ENCODE measurements at places on chromosomes 3 and 15.

GRCh38 chr3:28978092-28978491 lies 302.8 kb upstream of the RBMS3 start:
- no peak for DNase-seq

- no peak for DNase-seq
These were observed 755.8 kb downstream of the ROBO1 start for GRCh38 chr3:79011821-79012529.

GRCh38 chr3:54988838-54989630 lies 61.2 kb upstream of the LRTM1 start:
- no peak for DNase-seq

GRCh38 chr3:445960-446359 lies 249.4 kb downstream of the CHL1 start:
- no peak for DNase-seq

- DNase-seq = no peak
These were observed 22.6 kb downstream of the GUCA1C start for GRCh38 chr3:108931035-108931434.

DNA sequence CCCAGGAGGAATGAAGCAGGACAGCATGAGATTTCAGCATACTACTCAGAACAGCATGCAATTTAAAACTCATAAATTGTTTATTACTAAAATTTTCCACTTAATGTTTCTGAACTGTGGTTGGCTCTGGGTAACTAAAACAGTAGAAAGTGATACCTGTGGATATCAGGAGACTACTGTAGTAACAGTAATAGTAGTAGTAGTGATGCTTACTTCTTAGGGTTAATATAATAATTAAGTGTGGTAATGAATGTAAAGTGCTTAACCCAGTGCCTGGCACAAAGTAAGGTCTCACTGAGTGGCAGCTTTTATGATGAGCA lies 117.3 kb downstream of the NR1I2 start:
- DNase-seq = no peak

DNA sequence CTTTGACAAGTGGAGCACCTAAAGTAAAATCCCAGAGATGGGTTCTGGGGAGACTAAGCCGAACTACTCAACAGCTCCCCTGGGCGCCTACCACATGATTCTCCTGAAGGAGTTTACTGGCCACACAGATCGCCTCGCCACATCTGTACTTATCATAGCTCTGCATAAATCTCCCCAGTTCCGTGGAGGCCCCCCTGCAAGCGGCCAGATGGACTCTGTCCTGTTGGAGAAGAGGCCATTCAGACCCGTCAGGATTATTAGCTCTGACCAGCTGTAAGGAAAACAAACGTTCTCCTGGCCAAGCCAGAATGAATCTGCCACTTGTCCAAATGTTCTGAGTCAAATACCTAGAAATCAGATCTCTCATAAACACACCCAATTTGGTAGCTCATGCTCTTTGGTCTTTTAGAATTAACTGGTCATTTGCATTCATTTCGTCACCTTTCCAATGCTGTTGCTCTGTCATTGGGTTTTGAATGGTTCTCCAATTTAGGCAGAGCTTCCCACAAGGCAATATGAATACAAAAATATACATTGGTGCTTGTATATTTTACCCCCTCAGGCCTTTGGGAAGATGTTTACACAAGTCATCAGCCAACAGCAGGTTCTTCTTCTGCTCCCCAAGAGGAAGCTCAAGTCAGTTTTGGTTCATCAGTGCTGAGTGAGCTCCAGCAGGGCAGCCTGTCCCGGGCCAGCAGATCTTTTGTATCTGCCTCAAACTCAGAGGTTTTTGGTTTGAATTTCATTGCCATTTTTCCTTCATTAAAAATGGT lies 124.5 kb downstream of the THSD4 start:
- DNase-seq = no peak

DNA sequence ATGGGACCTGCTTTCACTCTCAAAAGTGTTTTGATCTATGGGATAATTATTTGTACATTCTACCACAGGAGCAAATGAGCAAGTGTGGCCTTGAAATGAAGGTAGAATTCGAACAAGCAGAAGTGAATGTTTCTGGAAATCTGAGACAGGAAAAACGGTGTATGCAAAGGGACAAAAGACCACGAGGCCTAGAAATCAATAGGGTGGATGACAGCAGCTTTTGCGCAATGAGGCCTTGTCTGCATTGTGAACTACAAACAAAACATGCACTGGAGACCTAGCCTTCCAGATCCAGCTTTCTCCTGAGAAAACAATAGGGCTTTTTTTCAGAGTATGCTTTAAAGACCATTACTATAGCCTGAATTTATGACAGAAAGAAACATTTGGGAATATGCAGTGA lies 1137.0 kb downstream of the ROBO2 start:
- no peak for DNase-seq

- DNase-seq = no peak
These were observed 77.6 kb downstream of the BFSP2 start for GRCh38 chr3:133477487-133477886.

DNA sequence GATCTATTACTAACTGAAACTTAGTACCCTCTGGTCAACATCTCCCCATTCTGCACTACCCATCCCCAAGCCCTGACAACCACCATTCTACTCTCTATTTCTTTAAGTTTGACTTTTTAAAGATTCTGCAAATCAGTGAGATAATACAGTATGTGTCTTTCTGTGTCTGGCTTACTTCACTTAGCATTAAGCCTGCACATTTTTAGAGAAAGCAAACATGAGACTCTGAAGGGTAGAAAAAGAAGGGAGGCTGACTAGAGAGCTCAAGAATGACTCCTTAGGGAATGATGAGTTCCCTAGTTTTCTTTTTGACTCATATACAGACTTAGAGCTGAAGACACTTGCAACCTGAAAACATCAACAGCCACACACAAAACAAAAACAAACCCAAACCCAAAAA lies 311.3 kb downstream of the SQOR start:
- DNase-seq = no peak

GRCh38 chr15:91484141-91484540 lies 369.4 kb upstream of the SLCO3A1 start:
- no peak for DNase-seq

- no peak for DNase-seq
These were observed 97.8 kb downstream of the OXNAD1 start for GRCh38 chr3:16362770-16363169.

DNA sequence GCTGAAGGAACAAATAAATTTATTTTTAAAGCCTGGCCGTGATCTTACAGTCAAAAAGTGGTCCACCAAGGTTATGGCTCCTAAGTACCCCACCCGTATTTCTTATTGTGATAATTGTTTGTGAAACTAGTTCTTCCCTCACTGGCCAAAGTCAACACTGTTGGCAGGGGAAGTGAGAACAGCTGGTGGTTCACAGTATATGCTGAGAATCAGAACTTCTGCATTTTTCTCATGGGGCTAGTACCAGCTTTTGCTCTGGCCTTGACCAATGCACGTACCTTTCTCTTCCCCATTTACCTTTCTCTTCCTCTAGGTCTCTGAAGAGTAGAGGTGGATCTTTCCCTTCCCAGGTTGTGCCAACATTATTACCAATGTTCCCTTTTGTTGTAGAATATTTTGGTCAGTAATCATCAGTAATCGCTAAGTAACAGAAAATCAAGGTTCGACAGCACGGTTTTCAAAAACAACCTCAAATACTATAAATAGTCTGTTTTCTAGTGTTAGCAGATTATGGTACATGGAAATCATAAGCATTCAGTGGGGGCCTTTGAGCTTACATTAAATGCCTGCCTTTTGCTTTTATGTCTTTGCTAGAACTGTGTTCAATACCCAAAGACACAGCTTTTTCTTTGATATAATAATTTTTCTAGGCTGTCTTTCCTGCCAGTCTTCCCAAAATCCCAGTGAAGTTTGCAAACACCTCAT lies 268.0 kb downstream of the LPP start:
- no peak for DNase-seq

DNA sequence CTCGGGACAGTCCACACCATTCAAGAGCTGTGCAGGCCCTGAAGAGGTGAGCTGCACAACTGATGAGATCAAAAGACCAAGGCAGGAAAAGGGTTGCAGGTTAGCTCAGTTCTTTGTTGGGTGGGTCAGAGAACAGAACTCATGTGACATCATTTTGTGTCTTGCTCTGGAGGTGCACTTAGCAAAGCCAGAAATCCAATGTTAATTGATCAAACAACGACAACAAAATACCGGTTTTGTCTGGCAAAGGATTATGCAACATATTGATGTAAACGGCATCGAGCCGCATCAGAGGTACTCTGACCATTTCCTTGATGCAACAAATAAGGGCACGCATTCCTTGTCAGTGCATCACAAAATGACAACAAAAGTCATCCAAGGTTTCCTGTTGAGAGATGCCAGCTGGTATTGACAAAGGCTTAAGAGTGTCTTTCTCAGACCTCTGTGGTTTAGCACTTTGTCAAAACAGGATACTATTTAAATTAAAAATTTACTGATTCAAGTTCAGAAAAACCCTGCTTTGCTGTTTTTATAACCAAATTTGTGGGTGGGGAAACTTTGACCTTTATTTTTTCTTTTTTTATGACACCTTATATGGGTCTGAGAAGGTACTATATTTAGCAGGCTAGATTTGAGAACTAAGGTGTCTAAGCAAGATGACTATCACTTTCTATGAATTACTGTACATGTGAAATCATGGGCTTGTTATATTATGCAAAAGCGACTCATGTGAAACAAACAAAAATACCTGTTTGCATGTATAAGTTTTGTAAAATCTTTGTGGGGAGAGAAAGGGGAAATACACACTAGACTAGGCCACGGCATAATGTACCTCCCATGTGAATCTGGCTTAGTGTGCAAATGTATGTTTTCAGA lies 496.1 kb downstream of the FOXP1 start:
- DNase-seq = peak; percentile 21

- no peak for DNase-seq
These were observed 24.3 kb upstream of the GCNT3 start for GRCh38 chr15:59587085-59587826.

- DNase-seq = no peak
These were observed 320.9 kb upstream of the RASGRP1 start for GRCh38 chr15:38885471-38885952.

- peak; percentile 53 for DNase-seq
These were observed 53.7 kb downstream of the CCDC54 start for GRCh38 chr3:107430996-107431245.

GRCh38 chr3:23991306-23991682 lies 46.2 kb downstream of the NR1D2 start:
- DNase-seq = no peak

DNA sequence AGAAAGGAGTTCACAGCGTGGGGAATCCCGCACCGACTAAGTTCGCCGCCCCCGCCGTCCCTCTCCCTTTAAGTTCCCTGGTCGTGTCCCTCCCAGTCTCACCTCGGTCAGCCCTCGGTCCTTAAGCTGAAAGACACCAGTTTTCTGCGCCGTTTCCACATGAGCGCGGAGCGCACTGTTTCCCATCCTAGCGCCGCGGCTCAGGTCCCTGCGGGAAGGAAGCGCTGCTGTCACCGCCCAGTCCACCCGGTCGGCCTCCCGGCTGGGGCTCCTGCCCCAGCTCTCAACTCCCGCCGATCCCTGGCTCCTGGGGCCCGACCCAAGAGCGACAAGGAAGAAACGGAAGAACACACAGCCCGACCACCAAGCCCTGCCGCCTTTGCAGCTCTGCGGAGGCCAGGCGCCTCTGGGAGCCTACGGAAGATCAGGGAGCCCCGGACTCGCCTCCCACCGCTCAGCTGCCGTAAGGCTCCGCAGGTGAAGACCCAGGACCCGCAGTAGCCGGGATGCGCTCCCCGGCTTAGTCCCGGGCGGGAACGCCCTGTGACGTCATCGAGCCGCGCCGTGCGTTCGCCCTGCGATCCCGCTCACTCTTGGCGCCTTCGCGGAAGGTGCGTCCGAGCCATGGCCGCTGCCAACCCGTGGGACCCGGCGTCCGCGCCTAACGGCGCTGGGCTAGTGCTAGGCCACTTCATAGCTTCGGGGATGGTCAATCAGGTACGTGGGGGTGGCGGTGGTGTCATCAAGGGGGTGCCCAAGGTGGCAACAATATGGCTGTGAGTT lies at the start of the genes HAUS2 and LRRC57:
HAUS2 (plus strand) TSS at position 590 of the 783 bp plus-strand sequence; CDS start at position 625, 35 bp downstream.
LRRC57 (minus strand) TSS at position 545 of the 783 bp plus-strand sequence; CDS start at position 186, 359 bp downstream.
- peak; percentile 93 for DNase-seq

- no peak for DNase-seq
These were observed 516.6 kb downstream of the CADM2 start for GRCh38 chr3:85475346-85475745.

DNA sequence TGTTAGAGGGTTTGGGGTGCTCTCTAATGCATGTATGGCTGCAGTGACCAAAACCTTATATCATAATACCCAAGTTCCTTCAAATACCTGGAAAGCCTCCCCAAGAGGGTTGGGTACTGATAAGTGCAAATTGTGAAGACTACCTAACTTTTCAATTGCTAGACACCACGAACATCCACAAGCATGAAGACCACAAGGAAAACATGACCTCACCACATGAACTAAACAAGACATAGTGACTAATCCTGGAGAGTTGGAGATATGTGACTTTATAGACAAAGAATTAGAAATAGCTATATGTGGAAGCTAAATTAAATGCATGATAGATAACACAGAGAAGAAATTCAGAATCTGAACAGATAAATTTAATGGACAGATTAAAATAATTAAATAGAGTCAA lies 23.9 kb upstream of the AADACL2 start:
- no peak for DNase-seq

DNA sequence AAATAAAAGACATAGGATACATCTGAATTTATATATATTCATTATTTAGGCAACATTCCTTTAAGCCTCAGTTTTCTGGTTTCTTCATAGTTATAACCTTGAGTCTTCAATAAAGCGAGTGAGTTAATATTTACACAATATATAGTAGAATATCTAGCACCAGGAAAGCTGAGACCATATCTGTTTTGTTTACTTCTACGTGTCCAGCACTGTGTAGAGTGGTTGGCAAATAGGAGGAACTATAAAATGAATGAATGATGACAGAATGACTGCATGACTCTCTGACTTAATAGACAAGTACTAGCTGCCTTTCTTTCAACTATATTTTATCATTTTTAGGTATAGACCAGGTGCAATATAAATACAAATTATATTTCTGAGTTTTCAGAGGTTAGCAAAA lies 197.8 kb upstream of the RBMS3 start:
- DNase-seq = no peak

DNA sequence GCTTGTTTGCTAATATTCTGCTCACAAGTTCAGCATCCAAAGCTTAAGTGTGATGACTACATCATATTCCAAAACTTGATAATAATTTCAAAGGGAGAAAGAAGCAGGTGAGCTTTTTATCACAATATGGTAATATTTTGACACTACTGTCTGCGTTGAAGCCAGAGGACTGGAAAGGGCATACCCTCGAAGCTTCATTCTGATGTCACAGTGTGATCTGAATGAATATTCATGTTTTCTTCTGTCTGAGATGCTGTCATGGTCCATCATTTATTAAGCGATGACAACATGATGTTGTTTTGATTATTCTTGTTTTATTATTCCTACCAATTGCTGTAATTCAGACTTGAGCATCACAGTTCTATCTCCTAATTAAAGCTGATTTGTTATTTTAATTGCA lies 625.4 kb downstream of the ZPLD1 start:
- no peak for DNase-seq

DNA sequence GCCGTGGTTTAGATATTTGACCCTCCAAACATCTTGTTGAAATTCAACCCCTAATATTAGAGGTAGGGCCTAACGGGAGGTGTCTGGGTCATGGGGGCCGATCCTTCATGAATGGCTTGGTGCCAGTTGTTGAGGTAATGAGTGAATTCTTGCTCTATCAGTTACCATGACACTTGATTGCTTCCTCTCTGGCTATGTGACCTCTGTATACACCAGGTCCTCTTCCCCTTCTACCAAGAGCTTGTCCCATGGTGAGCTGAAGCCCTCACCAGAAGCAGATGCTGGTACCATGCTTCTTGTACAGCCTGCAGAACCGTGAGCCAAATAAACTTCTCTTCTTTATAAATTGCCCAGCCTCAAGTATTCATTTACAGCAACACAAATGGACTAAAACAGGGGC lies 41.8 kb upstream of the TIPARP start:
- no peak for DNase-seq

GRCh38 chr3:20317616-20318015 lies 131.6 kb upstream of the SGO1 start:
- no peak for DNase-seq

Data from CD4-positive, alpha-beta T cell (primary cell).